ENCODE measurements at places on chromosomes 2 and 18.
A peak's percentile ranks its signal among the peaks of the same experiment; 100 is the strongest.

DNA sequence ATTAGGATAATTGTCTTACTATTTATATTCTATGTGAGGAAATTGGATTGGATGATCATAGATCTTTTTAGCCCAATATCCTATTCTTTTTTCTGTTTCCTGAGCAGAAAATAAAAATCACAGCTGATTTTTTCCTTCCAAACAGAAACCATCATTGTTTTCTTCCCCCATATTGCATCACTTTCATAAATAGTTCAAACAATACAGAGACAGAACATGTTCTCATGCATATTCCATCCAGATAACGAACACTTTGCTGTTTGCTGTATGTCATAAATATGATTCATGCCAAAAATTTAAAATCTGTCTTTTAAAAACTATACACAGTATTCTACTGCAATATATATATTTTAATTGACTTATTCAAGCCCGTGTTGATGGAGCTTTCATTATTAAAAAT, 22.0 kb upstream of the RALBP1 start:
- DNase-seq: no peak

- peak; percentile 14 for DNase-seq
Observed at GRCh38 chr2:127598711-127599110, 47.2 kb upstream of the GPR17 start.

DNA sequence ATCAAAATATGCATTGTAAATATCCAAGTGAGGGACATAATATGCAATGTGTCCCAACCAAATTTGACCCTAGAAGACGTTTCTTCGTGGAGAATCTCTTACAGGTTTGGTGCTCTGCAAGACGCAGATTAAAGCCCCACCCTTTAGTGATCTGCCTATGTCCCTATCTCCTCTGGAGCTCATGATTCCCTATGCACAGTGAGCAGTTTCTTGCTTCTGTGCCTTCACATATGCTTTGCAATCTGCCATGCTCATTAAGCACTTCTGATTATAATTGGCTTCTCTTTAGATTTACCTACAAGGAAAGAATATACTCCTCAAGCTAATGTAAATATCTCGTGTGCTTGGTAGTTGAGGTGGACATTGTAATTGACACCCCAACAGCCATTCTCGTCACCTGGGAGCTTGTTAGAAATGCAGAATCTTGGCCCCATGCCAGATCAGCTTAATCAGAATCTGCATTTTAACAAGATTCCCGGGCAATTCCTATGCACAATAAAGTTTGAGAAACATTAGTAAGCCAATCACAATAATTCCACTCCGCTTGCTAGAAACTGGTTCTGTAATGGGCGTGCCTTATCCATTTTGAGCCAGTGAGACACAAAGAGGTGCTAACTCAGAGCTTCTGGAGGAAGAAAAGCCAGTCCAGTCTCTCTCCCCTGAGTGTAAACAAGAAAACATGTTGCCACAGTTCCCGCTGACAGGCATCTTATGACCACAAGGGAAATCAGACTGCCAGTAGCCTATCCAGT, 2.8 kb upstream of the PUM2 start:
- DNase-seq: no peak

DNA sequence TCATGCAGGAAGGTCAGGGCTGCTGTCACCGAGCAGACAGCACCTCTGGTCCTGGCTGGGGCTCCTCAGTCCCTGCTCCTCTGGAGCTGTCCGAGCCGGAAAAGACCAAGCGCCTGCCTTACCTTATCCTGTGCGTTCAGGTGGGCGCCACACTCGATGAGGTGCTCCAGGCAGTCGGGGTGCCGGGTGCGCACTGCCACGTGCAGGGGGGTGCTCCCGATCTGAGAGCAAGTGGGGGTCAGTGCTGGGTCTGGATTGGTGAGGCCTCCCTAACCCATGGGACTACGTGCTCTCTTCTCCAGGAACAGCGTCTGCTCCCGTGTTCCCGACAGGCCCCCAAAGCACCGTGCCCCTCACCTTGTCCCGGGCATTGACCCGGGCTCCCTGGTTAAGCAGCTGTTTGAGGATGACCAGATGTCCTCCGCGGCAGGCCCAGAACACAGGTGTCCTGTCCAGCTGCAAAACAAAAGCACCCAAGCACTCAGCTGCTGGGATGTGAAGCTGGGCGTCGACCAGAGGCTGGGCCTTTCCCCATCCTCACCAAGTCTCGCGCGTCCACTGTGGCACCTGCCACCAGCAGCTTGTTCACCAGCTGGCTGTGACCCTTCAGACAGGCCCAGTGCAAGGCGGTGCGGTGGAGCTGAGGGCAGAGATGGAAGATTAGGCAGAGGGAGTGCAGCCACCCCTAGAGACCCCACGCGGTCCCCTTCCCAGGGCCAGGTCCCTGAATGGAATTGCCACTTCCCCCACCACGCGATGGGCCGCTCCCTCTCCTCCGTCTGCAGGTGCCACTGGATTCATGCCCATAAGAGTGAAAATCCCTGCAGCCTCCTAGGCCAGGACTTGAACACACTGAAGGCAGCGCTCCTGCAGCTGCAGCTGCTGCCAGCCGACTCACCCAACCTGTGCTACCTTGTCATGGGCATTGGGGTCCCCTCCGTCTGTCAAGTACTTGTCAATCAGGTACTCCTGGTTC, 3.7 kb downstream of the ANKRD23 start:
- no peak for DNase-seq

GRCh38 chr2:45844796-45845457, 193.5 kb downstream of the PRKCE start:
- DNase-seq: peak; percentile 73

DNA sequence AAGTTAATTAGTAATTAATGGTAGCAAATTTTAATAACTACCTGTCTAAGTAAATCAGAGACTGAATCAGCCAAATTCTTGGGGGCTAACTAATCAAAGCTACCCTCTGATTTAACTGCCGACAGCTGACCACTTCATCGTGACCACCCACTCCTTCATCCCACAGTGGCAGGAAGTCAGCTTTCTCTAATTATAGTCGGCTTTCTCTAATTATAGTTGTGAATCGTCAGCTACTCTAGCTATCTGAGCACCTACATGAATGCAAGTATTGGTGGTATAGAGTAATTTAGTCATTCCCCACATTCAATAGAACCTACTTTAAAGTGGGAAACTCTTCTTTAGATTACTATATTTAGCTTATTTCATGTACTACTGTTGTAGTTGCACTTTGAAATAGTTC, 185.5 kb downstream of the PTGR3 start:
- DNase-seq: no peak

- DNase-seq: no peak
Observed at GRCh38 chr2:22855761-22856184, 529.2 kb upstream of the KLHL29 start.

GRCh38 chr2:5521461-5521860, 170.7 kb upstream of the SOX11 start:
- no peak for DNase-seq

GRCh38 chr2:194203898-194204297, 1453.1 kb upstream of the SLC39A10 start:
- peak; percentile 0 for DNase-seq

- peak; percentile 59 for DNase-seq
Observed at GRCh38 chr2:190791347-190791975, 89.2 kb upstream of the GLS start.

DNA sequence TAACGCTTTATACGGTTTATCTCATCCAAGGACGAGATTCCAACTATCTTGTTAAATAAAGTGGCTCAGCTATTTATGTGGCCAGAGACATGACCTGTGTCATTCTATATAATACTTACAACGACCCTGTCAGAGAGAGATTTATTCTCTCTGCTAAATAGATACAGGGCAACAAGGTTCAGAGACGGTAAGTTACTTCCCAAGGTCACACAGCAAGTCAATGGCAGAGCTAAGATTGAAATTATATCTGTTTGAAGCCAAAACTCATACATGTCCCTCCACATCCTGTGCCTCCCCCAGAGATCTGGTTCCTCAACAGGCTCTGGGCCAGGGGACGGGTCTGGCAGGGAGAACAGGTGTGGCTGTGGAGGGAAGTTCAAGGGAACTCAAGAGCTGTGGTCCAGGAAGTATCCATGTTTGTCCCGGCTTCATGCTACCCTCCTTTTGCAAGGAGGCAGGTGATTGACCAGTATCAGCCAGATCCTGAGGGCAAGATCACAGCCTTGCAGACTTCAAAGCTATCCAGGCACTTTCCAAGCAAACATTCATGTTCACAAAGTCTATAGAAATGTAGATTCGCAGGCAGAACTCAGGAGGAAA, 99.8 kb downstream of the CAPN13 start:
- no peak for DNase-seq

DNA sequence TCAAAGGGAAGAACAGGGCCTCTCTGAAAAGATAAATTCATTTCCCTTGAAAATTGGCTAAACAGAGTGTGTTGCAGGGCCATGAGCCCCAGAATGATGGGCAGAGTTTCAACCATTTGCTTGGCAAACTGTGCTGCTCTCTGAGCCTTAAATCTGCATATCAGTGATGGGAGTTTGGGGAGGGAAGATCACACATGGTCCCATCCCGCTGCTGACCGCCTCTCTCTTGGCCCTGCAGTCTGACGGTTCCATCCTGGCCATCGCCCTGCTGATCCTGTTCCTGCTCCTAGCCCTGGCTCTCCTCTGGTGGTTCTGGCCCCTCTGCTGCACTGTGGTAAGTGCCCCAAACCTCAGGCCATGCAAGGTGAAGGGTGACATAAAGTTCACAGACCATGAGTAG, 139.0 kb downstream of the ANTXR1 start:
- no peak for DNase-seq

DNA sequence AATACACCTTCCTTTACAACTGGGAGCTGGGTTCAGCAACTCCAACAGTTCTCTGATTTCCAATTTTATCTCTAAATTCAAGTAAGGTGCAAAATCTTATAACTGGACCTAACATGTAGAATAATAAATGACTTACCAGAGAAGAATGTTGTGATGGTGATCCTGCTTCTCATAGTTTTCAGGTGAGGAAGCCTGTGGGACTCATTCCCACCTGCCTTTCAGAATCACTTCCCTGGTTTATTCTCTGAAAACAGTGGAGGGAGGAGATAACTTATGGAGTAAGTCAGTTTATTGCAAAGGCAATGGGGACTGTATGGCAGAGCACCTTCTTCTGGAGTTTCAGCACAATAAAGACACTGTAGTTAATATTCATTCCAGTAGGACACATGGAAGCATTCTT, 1188.2 kb upstream of the FAM98A start:
- DNase-seq: no peak

- DNase-seq: peak; percentile 67
Observed at GRCh38 chr2:44130441-44130840, 38.2 kb upstream of the PPM1B start.

DNA sequence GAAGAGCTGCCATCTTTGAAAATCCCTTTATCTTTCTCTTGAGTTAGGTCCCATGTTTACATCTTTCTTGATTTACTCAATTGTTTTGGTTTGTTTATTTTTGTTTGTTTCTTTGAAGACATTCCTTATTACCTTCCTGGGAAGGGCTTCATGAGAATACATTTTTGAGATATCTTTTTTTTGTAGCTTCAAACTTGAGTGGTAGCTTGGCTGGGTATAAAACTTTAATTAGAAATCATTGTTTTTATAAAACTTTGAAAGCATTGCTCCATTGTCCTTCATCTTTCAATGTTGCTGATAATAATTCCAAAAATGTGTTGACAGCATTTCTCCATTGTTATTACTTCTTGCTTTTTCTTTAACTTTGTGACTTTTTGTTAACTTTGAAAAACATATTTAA, 145.9 kb upstream of the RBMS1 start:
- DNase-seq: no peak

All from choroid plexus epithelial cell (primary cell).